ENCODE measurements at places on chromosomes 12 and 14. TPM values are rescaled to one million over a fixed set of nuclear protein-coding genes. Genes with fewer than 3 reads are reported as not detected.
A peak's percentile ranks its signal among the peaks of the same experiment; 100 is the strongest.

DNA sequence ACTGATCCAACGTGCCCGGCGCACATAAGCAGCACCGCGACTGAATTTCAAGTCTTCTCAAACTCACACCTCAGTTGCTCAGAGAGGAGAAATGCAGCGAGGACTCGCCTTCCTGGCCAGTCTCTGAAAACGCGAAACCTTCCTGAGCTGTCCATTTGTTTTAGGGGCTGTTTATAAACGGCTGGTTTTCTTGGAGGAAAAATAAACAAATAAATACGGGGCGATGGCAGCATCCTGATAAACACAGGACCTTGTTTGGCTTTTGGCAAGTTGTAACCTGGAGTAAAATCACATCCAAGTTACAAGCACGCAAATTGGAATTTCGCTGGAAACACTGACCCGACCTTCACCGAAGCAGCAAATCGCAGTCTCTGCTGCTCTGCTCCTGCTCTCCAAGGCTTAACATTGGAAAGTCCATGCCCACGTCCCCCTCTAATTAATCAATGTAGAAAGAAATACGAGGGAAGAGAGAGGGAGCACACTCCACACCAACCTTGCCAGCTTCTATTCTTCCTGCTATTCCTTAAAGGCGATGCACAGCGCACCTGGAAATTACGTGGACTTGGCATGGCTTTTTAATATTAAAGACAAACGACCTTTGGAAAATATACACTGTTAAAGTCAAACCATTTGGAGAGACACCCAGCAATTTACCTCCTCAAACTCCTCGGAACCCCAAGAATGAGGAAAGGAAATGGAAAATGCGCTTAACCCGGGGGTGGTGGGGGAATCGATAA is 248.8 kb downstream of the APAF1 start:
- peak; percentile 15 for DNase-seq

GRCh38 chr14:63496837-63497400 is 46.3 kb downstream of the PPP2R5E start:
- DNase-seq: no peak

DNA sequence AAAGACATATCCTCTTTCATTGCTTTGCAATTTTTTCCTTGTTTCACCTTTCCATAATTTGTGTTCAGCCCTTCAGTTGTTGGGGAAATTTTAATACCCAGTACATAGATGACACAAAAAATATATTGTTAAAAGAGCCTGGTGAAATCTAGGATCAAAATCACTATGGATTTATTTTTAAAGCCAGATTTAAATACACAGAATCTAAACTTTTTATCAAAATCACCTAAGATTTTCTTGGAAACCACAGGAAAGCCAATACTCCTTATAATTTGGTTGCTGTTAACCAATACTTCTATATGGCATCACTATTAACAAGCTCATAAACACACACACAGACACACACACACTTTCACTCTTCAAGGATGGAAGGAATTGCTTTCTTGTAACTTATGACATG is at the start of gene TAS2R20:
Gene TAS2R20, minus strand, starts transcription at position 101 of the 400 bp plus-strand sequence. CDS start 429 bp downstream, outside the sequence.
- DNase-seq: no peak

CYP46A1 gene
- polyA plus RNA-seq: 5.2 TPM

DNA sequence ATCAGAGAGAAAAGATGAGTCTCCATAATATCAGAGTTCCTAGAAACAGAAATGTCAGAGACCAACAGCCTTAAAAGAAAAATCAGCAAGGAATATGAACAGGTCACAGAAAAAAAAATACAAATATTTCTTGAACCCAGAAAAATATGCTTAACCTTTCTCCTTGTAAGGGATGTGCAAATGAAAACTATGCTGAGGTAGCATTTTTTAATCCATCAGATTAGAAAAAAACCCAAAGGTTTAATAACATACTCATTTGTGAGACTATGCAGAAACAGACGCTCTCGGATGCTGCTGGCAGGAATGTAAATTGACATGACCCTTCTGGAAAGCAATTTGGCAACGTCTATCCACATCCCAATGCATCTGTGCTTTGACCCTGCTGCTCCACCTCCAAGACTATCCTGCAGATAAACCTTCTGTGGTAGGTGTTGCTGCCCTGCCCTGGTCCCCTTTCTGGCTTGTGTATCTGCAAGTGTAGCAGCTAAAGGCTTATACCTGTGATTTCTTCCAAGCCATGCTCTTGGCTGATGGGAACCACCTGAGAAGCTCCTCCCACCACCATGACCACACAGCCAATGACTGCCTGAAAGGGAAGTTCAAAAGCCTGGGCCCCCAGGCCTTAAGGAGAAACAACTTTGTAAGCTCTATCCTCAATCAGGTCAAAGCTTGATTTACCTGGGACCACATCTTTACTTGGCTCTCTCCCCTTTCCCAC is 49.4 kb downstream of the LTBP2 start:
- DNase-seq: no peak

- no peak for DNase-seq
Measured at GRCh38 chr14:20228681-20229080, at the start of gene OR11H7. OR11H7 (plus strand) TSS chr14:20228981.

GRCh38 chr12:19409376-19409775 is 29.9 kb upstream of the AEBP2 start:
- DNase-seq: no peak

DNA sequence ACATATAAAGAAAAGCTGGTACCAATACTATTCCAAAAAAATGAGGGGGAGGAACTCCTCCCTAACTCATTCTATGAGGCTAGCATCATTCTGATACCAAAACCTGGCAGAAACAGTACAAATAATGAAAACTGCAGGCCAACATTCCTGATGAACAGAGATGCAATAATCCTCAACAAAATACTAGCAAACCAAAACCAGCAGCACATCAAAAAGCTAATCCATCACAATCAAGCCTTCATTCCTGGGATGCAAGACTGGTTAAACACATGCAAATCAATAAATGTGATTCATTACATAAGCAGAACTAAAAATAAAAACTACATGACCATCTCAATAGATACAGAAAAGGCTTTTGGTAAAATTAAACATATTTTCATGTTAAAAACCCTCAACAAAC is 281.3 kb downstream of the KCNH5 start:
- DNase-seq: no peak

DNA sequence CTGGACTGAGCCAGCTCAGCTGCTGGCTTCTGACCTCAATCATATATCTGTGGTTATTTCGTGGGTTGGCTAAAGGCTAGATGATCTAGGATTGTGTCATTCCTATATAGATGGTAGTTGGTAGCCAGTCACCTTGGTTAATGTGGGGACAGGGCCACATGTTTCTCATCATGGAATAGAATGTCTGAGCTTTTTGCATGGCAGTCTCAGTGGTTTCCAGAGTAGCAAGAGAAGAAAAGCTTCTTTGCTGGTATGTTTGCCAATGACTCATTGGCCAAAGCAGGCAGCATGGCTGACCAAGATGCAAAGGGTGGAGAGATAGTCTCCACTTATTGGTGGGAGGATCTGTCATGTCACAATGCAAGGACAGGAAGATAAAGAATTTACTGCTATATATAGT is 746.4 kb upstream of the FLRT2 start:
- no peak for DNase-seq

- DNase-seq: no peak
Measured at GRCh38 chr12:68559246-68559645, 51.5 kb upstream of the RAP1B start.

TAS2R31 gene
- polyA plus RNA-seq: 2.0 TPM

DNA sequence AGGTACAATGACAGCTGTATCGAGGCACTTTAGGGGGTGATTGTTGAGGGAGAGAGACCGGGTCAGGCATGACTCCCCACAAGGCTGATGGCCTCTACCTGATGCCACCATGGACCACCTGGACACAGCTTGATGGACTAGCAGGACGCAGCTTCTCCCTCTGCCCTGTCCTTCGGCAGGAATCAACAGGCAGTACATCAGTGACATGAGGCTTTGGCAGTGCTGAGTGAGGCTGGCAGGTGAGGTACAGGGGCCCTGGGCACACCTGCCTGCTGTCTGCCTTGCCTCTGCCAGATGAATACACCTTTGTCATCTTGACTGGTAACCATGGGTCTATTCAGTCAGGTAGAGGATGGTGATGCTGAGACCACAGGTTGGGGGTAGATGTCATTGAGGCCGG is 25.3 kb upstream of the ESRRB start:
- no peak for DNase-seq

All from renal pelvis (tissue), 12 donors.